ENCODE measurements at places on chromosomes 7 and 10.

- no peak for DNase-seq
Observed at GRCh38 chr7:151883857-151884256, 6.9 kb upstream of the PRKAG2 start.

DNA sequence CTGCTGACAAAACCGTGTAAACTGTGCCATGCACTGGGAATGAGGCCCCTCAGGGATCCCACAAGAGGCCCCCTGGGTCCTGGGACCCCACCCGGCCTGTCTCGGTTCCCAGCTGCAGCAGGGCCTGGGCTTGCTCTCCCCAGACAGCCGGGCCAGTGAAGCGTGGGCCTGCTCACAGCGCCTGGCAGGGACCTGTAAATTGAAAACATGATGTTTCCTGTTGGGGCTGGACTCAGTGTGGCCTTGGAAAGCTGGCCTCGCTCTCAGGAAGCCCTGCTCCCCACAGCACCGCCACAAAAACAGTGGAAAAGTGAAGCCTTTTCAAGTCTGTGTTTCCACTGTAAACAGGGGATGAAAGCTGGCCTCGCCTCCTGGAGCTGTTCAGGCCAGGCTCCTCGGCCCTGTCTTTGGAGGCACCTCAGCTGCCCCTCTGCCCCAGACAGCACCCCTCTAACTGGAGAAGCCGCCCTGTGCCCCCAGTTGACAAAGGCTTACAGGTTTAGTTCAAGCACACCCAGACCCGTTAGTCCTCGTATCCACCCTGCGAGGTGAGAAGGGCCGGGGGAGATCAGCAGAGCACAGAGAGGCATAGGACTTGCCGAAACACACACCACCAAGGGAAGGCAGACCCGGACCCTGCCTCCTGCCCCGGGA lies 108.3 kb downstream of the ZMIZ1 start:
- DNase-seq: no peak

GRCh38 chr7:98805956-98806838 lies 63.6 kb downstream of the TMEM130 start:
- no peak for DNase-seq

GRCh38 chr7:73983437-73984164 lies 44.4 kb upstream of the ELN start:
- DNase-seq: no peak

DNA sequence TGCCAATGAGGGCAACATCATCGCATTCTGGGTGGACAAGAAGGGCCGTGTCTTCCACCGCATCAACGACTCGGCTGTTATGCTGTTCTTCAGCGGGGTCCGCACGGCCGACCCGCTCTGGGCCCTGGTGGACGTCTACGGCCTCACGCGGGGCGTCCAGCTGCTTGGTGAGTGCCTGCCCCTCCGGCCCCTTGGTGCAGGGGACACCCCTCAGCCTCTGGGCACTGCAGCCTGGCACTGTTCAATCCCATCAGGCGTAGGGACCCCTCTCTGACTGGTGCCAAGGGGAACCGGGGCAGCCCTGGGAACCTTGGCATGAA lies 78.1 kb downstream of the NEURL1 start:
- DNase-seq: no peak

GRCh38 chr7:151366880-151367222 lies 25.2 kb downstream of the NUB1 start:
- DNase-seq: no peak

- DNase-seq: no peak
Observed at GRCh38 chr7:35495844-35496243, 199.1 kb downstream of the HERPUD2 start.

GRCh38 chr7:122520971-122521555 lies 177.9 kb downstream of the RNF133 start:
- DNase-seq: no peak

GRCh38 chr7:139854803-139855497 lies 25.9 kb downstream of the TBXAS1 start:
- no peak for DNase-seq

- DNase-seq: no peak
Observed at GRCh38 chr7:101465576-101466196, 103.0 kb downstream of the COL26A1 start.

DNA sequence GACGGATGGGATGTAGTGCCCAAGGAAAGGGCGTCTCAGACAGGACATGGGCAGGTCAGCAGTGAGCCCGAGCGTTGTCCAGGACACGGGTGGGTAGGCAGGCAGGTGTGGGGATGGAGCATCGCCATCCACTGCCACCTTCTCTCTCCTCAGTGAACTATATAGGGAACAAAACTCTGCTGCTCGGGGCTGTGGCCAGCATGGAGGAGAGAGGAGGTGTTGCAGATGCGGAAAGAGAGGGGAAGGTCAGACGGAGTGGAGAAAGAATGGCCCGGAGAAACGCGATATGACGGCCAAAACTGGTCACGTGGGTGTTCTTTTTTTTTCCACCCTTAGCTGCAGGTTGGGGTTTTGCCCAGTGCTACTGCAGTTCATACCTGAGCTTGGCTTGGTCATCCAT lies 71.2 kb downstream of the GRID1 start:
- DNase-seq: no peak

DNA sequence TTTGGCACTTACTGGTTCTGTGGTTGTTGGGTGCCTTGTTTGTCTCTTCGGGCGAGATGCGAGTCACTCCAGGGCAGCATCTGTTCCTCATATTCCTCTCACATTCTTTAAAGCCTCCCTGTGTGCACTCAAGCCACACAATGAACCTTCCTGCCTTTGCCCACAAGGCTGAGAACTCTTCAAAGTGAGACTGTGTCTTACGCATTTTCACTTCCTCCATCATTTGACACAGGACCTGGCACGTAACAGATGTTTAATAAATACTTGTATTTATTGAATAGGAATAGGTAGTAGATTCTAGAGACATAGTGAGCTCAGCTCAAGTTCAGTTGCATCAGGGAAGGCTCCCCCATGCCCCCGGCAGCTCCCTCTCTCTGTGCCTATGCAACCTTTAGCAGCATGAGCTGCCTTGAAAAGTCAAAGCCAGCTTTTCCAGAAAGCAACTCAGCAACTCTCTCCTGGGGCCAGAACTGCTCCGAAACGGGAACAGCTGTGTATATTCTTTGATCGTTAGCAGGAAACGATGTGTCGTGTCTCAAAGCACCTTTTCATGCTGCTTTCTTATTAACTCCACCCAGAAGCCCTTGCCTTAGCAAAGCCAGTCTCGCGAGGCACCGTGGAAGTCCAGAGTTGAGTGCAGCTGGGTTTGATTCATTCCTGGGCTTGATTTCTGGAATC lies 97.5 kb downstream of the PFKFB3 start:
- peak; percentile 17 for DNase-seq

DNA sequence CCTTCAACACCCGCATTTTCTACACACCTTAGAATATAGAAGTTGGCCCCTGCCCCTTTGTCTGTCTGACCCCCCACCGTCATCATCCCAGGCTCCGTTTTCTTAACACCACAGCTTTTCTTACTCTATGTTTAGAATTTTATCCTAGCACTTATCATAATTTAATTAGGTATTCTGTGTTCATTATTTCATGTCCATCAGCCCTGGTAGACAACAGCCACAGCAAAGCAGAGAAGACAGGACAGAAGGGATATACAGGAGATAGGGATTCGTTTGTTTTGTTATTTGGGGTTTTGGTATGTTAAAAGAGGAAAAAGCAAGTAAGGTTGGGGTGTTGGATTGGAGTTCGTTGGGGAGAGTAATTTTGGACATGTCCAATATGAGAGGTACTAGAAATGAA lies 48.8 kb downstream of the ITGA8 start:
- DNase-seq: no peak

DNA sequence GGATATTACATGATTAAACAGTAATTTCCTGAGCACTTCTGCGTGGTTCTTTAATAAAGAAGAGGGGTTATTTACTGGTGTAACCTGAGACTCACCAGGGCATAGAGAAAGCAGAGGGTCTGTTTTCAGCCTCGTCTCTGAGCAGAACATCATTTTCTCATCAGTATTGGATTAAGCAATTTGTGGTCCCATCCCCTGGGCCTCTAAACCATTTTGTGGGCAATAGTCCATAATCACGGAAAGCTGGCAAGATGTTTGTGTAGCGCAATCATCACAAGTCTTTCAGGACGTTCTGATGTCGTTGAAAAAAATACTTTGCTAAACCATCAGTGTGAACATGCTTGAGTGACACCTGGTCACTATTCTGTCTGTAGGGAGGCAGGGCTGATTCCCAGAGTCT lies 37.1 kb upstream of the SEC61G start:
- no peak for DNase-seq

DNA sequence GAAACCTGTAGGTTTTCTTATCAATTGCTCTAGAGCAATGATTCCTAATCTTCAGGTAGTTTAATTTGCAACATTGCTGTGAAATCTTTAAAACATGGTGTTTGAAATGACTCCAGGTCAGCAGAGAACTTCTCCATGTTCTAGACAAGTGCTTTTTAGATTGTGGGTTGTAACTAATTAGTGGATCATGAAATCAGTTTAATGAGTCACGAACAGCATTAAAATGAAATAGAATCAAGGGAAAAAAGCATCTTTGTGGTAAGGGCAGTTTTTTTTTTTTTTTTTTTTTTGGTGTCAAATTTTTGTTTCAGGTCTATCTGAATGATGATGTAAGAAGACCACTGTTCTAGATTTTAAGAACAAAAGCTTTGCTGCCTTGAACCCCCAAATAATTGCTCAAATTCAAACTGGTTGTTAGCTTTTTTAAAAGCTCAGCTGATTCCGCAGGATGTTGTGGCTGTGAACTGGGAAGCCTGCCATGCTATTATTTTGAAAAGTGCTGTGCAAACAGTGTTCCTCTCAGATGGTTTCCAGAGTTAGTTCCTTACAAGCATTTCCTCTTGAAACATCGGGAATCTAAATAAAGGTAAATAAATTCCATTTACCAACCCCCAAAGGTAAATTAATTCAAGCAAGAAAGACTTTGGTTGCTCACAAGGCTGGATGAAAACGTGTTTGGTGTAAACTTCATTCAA lies 13.1 kb upstream of the PDK4 start:
- no peak for DNase-seq

GRCh38 chr7:113625494-113626102 lies 293.2 kb downstream of the PPP1R3A start:
- DNase-seq: no peak

GRCh38 chr7:80186721-80187120 lies 52.1 kb downstream of the GNAI1 start:
- no peak for DNase-seq

- no peak for DNase-seq
Observed at GRCh38 chr10:88193018-88193417, 329.6 kb downstream of the PTEN start.

DNA sequence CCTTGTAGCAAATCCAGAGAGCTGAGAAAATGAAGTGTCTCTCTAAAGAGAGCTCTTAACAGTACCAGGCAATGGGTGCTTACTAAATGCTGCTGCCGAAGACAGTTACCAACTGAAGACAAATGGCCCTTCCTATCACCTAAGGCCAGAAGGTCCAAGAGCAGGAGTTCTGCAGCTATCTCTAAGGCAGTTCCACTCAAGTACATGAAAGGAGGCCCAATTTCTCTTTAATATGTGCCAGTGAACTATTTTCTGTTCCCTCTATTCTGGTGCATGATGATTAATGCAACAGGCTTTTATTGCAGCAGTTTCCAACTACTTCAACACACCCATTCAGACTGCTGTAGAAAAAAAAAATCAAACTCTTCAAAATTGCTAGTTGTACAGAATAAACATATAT lies 122.5 kb downstream of the SLC25A13 start:
- no peak for DNase-seq

DNA sequence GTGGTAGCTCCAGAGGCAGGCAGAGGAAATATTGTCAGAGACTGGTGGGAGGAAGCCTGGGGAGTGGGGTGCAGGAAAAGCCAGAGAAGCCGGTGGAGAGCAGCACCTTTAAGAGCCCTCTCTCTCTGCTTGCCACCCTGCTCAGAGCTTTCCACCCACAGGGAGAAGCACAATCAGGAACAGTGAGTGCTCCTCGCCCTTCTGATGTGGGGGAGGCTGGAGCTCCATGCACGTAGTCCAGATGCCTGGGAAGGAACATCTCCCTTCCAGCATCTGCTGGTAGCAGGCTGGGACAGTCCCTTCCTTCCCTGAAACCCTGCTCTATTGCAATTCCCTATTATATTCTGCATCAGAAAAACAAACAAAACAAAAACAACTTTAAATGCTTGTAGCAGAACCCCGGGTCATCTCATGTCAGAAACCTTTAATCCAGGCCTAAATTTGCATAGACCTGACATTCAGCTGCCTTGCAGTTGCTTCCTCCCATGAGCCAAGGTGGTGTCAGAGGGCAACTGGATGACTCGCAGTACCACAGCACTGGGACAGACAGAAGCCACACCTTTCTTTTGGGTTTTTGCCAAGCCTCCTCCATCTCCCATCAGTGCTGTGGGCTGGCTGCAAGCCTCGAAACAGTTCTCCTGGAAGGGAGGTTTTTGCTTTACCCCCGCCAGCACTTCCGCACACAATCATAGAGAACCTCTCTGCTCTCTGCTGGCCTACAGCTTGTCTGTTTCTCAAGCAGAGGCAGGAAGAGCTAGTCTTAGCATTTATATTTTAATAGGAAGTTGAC lies 13.1 kb downstream of the AVPI1 start:
- no peak for DNase-seq

- DNase-seq: no peak
Observed at GRCh38 chr10:90799172-90799571, 58.7 kb downstream of the HTR7 start.

GRCh38 chr10:129531969-129532660 lies 65.1 kb downstream of the MGMT start:
- no peak for DNase-seq

- no peak for DNase-seq
Observed at GRCh38 chr10:56508562-56508961, 147.5 kb upstream of the ZWINT start.

- DNase-seq: no peak
Observed at GRCh38 chr7:132991615-132992587, 90.0 kb downstream of the CHCHD3 start.

DNA sequence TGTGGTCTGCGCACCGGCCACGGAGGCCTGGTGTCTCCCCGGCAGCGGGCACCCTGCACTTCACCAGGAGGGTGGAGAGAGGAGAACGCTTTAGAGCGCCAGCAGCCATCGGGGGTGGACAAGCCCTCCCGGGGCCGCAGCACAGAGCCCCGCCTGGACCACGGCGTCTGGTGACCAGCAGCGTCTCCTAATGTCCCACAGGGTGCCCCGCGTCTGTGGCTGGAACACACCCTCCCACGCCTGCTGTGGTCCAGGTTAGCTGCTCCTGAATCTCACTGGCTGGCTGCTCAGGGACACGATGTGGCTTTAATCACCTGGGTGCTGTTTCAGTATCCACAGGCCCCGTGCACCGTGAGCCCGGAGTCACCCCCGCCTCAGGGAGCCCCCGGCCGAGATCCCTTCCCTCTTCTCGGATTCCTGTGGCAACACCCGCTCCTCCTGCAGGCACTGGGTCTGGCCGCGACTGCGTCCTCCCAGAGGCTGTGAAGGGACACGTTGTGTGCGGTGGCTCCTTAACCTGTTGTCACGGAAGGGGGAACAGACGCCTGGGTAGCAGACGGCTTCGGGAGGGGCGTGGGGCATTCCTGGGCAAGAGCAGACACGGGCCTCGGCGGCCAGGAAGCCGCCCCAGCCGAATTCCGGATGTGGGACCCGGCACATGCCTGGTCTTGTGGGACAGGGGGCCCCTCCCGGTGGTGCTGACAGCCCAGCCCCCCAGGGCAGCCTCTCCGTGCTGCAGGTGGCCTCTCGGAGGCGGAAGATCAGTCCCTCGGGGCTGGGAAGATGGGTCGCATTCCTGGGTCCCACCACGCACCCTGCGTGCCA lies 78.9 kb downstream of the FOXL3 start:
- no peak for DNase-seq

Data from activated CD4-positive, alpha-beta T cell treated with anti-CD3 and anti-CD28 coated beads for 4 hours (primary cell).